Posterior cingulate gyrus (tissue), 11 donors: ENCODE measurements at places on chromosomes 6 and 20.

DNA sequence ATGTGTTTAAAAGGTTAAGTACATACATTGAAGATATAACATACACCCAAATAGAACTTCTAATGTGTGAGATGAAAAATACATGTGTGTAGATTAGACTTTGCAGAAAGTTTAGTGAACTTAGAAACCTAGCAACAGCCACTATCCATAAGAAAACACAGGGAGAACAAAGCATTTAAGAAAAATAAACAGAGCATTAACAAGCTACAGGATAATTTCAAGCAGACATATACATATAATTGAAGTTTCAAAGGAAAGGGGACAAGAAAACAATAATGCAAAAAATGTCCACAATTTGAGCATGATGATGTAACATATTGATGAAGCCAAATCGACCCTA lies 18.2 kb upstream of the THBS2 start:
- no peak for DNase-seq

DNA sequence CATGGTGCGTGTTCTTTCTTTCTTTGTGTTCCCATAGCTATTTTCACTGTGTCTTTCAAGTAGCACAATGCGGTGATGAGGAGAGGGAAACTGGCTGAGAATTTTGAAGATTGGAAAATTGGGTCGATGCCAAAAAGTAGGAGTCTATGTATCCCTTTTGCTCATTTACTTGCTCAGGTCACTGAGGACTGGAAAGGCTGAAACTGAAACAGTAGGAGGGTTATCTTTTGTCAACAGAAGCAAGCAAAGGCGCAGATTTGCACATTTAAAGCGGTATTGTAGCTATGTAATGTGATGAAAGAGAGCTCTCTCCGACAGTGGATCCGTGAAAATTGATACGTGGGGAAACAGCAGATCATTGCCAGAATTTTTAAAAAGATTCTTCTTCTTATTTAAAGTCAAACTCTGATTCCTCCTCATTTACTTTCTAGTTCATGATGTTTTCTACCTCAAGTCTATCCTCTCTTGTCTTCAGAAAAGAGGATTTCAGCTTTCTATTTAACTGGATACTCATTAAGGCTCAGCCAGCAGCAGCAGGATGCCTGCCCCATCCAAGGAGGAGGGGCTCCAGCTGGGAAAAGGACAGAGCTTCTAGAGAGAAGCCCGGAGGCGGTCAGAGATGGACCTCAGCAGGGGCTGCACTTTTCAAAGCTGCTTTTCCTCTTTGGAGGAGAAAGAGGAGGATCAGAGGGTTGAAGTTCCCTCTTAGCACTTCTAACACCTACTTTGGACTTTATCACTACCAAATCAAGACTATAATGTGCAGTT lies 15.9 kb upstream of the FYN start:
- DNase-seq = no peak

DNA sequence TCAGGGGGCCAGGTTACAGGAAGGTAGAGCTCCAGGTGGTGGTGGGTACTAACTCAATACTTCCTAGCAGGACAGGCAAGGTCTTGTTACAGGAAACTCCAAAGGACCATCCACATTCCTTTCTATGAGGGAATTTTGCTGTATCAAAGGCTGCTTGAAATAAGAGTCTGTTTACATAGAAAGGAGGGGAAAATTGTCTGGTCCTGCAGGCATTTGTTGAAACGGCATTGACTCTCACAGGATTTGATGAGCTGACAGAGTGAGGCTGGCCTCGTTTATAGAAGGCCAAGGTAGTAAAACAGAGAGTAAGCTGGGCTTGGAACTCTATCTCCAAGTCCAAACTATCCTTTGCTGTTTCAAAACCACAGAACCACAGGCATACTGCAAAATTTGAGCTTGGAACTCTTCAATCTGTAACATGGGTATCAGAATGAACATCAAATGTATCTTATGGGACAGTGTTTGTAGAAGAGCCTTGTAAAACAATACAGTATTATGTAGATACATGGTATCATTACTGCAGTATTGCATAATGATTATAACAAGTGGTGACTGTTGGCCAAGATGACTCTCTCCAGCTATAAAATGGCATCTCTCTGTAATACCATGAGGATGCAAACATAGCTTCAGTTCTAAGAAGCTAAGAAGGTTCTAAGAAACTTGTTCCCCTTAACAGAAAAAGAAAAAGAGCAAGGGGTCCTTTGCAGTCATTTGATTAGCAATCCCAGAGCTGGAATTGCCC lies 61.5 kb downstream of the TRAM2 start:
- no peak for DNase-seq

DNA sequence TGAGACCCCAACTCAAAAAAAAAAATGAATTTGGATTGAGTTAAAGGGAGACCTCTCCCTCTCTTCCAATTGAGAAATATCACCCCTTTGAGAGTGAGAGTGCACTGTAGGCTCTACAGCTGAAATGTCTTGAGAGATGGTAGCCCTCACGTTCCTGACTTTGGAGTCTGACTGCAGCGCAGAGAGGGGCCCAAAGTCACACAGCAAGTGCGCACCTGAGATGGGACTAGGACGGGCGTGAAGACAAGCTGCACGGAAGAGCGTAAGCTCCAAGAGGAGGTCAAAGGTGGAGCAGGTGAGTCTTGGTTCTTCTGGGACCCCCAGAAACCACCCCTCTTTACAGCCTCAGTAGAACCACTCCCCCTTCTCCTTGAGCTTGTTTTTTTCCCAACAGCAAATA lies 643 bp downstream of the SLA2 start:
- no peak for DNase-seq

DNA sequence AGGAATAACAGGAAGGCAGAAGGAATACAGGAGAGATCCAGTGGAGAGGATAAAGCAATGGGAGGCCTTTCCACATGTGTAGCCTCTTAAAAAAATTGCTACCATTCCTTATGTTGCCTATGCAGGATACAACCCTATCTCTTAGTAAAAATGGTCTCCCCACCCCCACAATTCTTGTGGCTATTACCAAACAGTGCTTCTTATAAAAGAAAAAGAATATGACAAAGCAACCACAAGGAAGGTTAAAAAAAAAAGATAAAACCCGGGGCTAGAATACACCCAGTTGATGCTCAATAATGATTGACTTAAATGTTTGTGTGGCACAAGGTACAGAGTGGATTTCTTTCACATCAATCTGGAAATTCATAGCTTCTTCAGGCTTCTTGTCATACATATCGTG lies 250.9 kb downstream of the HIVEP2 start:
- no peak for DNase-seq

DNA sequence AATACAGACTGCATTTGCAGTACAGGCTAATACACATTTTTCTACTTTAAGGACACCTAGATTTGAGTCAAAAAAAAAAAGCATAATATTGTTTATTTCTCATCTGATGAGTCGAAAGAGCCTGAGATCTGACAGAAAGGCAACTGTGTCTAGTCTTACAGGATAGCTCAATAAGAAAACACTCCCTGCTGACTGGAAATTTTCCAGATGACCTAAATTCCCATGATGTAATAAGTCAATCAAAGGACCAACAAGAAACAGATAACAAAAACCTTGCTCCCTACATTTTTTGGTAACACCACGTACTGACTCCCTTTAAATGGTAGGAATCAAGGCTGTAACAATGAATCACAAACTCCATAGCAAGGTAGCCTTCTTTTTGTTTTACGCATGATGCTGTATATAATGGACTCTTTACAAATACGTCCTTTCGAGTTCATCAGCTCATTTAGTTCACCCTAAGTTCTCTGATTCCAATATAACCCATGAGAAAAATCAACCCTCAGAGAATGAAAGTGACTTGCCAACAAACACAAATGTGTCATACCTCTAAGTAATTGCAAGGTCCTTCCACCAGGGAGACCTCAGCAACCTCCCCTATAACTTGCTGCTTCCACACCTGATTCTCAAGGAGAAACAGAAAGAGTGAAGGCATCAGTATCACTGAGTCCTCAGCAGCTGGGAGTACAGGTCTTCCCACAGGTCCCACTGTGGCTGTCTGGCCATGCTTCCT lies 12.1 kb downstream of the TBX18 start:
- DNase-seq = no peak

DNA sequence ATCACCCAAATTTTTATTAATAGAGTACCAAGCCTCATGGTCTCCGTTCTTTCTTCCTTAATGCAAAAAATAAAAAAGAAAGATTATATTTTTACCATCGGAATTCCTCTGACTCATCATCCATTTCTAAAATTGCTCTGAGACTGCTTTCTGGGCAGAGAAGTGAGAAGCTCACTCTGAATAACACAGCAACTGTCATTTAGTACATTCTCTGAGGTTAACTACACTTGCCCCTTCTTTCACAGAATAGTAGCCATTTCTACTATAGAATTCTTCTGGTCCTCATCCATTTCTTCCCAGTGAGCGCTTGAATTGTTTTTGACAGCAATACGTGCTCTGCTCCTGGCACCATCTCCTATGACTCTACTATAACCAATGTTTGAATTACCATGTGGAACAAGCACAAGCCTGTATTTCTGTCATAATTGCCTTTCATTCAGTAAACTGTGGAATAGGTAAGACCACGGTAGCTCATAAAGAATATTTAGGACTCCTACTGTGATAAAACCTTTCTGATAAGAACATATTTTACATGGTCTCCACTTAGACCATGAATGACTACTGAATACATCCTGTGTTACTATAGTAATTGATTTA lies 435.5 kb upstream of the NRSN1 start:
- no peak for DNase-seq

GRCh38 chr20:21539512-21539911 lies 25.6 kb upstream of the NKX2-2 start:
- no peak for DNase-seq

GRCh38 chr6:108071736-108072276 lies 2.7 kb downstream of the OSTM1 start:
- no peak for DNase-seq

GRCh38 chr20:5203380-5203779 lies 76.6 kb downstream of the CDS2 start:
- no peak for DNase-seq
